ENCODE measurements at places on chromosomes 11 and 22.

DNA sequence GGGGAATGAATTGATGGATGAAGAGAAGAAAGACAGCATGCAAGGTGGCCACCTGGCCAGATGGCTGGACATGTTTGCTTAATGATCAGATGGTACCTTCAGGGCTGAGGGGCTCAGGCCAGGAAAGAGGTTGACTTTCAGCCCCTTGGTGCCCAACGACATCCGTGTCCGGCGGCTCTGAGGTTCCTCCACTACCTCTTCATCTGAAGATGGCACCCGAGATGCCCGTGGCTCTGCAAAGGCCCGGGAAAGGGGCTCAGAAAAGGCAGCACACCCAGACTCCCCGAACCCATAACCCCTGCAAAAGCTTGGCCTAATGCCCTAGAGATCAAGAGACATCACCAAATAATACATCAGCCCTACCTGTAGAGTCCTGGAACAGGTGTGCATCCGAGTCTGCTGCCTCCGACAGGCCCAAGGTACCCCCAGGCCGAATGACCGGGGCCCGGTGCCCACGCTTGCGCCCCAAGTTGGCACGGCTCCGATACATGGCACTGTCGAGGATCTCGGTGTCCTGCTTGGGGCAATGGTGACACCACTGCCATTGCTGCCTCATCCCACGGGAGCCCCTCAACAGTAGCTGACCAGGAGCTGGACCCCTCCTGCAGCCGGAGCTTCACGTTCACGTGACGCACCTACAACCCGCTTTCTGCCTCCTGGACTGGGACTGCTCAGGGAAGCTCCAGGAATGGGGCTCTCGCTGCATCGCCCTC, 22.9 kb downstream of the TNKS1BP1 start:
- no peak for DNase-seq

DNA sequence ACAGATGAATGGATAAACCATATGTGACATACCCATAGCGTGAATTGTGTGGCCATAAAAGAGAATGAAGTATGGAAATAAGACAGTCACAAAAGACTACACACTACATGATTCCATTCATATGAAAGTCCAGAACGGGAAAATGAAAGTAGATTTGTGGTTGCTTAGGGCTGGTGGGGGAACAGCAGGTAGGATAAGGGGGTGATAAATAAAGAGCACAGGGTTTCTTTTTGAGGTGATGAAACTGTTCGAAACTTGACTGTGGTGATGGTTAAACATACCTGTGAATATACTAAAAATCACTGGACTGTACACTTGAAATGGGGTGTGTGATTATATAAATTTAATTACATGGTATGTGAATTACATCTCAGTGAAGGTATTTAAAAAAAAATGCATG, 16.9 kb downstream of the TMEM123 start:
- no peak for DNase-seq

DNA sequence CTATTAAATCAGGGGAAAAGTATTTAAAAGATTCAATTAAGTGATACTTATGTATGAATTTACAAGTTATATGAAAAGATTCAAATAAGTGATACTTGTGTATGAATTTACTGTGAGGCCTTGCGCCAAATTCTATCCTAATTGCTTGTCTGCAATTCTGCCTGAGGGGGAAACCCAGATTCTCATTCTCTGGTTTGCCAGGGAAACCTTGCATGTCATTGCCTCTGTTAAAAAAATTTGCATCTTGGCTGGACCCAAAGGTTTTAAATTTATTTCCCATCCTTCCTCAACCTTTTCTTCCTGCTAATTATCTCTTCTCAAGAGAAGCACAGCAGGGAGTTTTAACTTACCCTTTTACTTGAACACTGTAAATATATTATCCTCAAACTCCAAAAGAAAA, 13.8 kb downstream of the OLFML1 start:
- DNase-seq = no peak

DNA sequence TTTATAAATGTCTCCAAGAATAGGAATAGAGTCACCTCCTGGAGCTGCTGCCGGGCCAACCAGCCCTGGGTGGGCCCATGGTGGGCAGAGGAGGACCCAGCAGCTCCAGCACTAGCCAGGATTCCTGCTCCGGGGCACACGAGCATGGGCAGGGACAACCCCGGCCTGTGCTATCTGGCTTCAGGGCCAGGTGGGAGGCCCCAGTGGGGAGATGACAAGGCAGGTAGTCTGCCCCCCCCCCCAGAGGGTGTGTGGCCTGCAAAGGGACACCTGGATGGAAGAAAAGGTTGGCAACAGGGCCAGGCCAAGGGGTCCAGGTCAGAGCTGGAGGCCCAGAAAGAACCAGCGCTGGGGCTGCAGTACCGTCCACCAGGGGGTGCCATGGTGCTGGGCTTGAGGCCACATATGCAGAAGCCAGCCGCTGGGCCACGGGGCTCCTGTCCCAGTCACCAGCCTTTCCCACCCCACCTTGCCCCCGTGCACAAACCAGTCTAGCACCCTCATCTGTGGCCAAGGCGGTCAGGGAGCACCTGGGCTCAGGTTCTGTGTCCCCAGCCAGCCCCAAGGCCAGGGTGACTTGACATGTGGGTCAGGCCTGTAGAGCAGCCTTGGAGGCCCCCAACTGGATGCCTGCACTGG, 3.4 kb downstream of the TSPAN32 start:
- peak; percentile 70 for DNase-seq

DNA sequence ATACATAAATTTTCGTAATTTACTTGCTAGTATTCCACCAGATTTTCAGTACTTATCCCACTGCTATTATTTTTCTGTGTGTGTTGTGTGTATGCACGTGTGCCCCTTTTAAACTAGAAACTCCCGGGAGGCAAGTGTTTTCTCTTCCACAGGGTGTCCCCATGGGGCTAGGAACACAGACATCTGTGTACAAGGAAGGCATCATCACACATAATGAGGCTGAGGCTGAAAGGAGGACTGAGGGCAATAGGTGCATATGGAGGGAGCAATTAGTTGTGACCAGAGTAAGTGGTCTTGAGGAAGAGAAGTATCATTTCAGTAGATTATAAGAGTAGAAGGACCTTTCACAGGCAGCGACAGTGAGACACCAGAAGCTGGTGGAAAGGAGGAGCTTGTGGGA, 2.1 kb upstream of the DPAGT1 start:
- no peak for DNase-seq

GRCh38 chr11:118115048-118115447, 28.3 kb upstream of the SMIM35 start:
- no peak for DNase-seq

DNA sequence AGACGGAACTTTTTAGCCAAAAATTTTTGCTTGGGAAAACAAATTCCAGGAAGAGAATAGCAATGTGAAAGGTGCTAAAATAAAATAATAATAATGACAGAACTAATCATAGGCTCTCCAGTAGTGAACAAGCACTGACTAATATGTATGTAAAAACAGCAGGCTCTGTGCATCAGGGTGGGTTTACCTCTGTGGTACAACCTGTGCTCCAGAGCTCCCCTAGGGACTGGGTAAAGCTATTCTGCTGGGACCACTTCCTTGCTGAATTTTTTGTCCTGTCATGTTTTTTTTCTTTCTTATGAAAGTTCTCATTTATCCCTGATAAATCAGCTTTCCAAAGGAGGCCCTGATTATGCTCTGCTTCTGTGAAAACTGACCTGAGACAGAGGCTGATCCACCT, 18.8 kb downstream of the LUZP2 start:
- DNase-seq = no peak

GRCh38 chr11:12698048-12698447, 23.8 kb downstream of the TEAD1 start:
- DNase-seq = no peak

GRCh38 chr11:7278314-7278917, 26.7 kb downstream of the SYT9 start:
- no peak for DNase-seq

DNA sequence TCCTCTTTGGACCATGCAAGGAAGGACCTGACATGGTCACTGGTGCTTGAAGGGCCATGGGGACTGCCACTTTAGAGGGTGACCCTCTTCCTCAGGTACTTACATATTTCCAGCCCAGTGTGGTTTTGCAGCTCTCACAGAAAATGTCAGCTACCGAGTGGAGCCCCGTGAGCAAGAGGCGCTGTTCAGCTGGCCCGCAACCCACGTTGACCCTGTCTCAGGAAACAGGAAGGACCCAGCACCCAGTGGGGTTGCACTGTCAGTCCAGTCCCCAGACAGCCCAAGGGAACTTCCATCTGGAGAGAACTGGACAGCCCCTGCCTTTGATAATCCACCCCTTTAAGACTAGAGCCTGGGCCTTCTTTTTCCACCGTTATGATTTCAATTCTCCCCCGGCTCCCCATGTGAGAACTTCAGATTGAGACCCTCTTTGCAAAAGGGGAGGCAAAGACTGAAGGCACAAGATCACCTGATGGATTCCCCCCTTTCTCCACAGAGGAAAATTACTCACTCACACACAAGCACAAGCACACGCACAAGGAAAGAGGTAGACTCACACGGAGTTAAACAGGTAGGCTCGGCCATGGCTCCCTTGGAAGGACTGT, 3.4 kb downstream of the YPEL4 start:
- DNase-seq = no peak

- no peak for DNase-seq
Measured at GRCh38 chr11:17494019-17494418, 17.4 kb upstream of the ABCC8 start.

DNA sequence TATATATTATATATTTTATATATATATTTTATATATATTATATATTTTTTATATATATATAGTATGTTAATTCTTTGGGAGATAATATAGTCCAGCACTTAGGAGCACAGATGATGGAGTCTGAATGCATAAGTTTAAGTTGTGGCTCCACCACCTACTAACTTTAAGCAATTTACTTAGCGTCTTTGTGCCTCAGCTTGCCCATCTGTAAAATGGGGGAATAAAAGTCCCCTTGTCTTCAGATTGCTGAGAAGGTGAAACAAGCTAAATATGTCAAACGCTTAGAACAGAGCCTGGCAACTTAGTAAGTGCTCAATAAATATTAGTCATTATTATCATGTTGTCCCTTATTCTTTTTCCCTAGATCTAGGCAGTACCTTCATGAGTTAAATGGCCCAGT, 27.5 kb downstream of the DSCAML1 start:
- DNase-seq = no peak

- no peak for DNase-seq
Measured at GRCh38 chr11:9738116-9738515, 74.2 kb downstream of the SWAP70 start.

DNA sequence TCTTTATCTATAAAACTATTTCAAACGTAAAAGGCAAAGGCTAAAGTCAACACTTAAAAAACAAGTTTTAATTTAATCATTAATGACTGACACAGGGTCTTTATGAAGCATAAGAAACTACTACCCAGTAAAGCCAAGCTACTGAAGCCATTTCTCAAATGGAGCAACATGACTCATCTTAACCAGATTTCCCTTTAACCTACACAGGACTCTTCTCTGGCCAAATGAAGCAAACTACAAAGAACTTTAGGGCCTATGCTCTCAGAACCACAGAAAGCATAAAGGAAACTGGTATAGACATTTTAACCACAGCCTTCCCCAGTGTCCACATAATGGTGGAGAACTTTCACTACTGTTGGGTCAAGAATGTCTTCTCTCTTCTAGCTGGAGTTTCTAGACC, 34.7 kb downstream of the ALG9 start:
- DNase-seq = no peak

GRCh38 chr11:120326228-120326627, 1.1 kb downstream of the TLCD5 start:
- no peak for DNase-seq

DNA sequence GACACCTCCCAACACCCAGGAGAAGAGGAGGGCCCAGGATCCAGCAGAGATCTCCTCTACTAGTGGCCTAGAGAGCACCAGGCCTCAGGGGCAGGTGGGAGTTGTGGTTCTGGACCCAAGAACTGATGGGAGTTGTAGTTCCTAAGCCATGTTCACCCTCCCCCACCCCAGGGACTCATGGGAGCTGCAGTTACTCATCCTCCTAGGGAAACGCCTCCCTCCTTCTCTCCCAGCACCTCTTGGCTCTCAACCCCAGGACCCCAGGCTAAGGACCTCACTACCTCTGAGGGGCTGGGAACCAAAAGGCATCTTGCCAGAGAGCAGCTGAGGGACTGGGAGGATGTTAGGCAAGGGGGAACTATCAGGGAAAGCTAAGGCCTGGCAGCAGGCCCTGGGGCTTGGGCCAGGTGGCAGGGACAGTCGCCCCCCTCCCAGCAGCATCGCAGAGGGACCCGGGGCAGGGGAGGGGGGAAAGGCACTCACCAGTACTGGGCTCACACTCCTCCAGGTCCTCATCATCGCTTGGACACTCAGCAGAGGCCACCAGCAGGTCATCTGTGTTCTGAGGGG, 28.9 kb downstream of the SLC22A12 start:
- DNase-seq = no peak

GRCh38 chr11:91998481-91998880, 226.1 kb upstream of the FAT3 start:
- no peak for DNase-seq

DNA sequence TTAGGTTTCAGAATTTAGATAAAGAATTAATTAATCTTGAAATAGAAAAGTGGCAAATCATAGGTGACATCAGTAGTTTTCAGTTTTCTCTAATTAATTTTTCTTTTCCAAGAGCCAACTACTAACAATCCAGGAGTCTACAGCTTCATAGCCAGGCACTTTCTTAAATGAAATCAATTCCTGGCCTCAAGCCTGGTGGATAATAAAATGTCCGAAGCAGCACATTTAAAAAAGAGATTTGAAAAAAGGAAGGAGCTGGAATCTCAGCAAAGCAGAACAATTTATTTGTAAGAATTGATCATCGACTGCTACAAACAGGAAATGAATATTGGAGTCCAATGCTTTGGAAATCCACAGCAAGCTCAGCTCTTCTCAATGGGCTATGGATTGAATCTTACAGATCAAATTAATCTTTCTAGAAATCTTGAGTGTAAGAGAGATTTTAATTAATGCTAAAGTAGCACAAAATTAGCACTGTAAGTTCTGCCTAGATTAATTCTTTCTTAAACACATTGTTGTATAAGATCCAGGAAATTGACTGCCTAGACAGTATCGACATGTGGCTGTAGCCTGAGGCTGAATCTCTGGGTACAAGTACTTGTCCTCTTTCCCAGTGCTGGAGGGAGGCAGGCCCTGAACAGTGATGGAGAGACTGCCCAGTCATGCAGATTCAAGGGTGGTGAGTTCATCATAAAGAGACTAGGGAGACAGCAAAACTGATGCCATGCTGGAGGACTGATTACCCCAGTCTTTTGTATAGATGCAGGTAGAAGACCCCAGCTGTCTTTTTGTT, 167.8 kb upstream of the POU2AF2 start:
- DNase-seq = no peak

GRCh38 chr11:14232652-14233051, 126.3 kb downstream of the RRAS2 start:
- no peak for DNase-seq

GRCh38 chr22:19941365-19942082, at the start of the genes COMT and TXNRD2:
Gene COMT (plus strand): TSS chr22:19941772. CDS start chr22:19962527, 20,755 bp downstream.
Gene TXNRD2 (minus strand): TSS chr22:19941818. CDS start chr22:19941803, 15 bp downstream.
- peak; percentile 56 for DNase-seq

GRCh38 chr11:2541881-2542361, 97.1 kb downstream of the KCNQ1 start:
- no peak for DNase-seq

- no peak for DNase-seq
Measured at GRCh38 chr22:17980015-17980590, 44.3 kb downstream of the MICAL3 start.

GRCh38 chr11:113023228-113023627, 62.0 kb downstream of the NCAM1 start:
- no peak for DNase-seq

- DNase-seq = no peak
Measured at GRCh38 chr11:119602745-119603373, 126.1 kb downstream of the NECTIN1 start.
